Head of caudate nucleus (tissue), 42 donors: ENCODE measurements at places on chromosomes 13 and 19.

DNA sequence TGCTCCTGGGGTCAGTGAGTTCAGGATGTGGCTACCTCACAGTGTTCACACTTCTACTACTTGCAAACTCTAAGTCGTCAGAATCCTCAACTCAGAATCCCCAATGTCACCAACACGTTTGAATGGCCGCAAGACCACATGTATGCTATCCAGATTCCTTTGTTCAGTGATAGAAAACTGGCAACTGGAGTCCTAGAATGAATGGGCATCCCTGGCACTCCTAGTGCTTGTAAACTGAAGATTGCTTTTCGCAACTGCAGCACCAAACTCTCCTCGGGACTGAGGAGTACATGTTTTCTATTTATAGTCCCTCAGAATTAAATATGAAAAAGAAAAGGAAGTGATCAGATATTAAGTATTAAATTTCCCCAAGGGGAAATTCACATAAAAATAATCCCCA lies 4.9 kb downstream of the SMAD9 start:
- DNase-seq, result no peak

- DNase-seq, result no peak
Measured at GRCh38 chr19:4363571-4364304, 20.4 kb downstream of the MPND start.

DNA sequence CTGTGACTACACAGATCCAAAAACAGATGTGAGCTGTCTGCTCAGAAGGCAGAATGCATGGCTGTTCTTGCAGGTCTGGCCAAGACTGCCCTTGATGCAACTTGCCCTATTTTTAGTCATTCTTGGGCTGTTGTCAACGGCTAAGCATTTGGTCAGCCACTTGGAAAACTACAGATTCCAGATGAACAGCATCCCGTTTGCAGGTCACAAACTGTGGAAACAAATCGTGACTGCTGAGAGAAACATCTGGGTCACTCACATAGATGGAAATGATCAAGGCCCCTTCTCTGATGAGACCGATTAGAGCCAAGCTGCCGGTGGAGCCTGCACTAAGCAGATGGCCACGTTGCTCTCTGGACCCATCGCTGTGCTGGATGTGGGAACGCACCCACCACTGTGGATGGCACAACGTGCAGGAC lies 15.4 kb upstream of the METTL21C start:
- no peak for DNase-seq

- no peak for DNase-seq
Measured at GRCh38 chr19:31064491-31064890, 284.7 kb downstream of the TSHZ3 start.

DNA sequence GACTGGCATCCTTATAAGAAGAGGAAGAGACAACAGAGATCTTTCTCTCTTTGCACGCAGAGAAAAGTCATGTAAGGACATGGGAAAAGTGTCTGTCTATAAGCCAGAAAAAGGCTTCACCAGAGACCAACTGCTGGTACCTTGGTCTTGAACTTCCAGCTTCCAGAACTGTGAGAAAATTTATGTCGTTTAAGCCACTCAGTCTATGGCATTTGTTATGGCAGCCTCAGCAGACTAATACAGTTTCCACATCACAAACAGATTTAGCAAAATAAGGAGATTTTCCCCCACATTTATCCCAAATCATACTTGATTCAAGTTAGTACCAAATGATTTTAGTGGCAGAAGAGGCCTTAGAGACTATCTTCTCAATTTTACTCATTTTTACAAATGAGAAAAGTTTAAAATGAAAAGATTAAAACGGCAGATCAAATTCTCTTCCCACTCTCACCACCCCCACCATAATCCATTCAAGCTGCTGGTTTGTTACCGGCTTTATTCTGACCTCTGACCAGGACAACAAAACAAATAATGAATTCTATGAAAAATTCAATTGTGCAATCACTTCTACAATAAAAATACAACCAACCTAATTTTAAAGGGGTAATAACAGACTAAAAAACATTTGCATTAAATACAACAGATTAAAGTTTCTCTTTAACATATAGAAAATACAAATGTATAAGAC lies 316.3 kb downstream of the TBC1D4 start:
- DNase-seq, result no peak

- no peak for DNase-seq
Measured at GRCh38 chr19:12703046-12703445, 6.6 kb upstream of the FBXW9 start.

- no peak for DNase-seq
Measured at GRCh38 chr19:14795078-14795721, 16.8 kb upstream of the ADGRE2 start.

GRCh38 chr13:29991343-29991742 lies 140.9 kb upstream of the UBL3 start:
- no peak for DNase-seq

DNA sequence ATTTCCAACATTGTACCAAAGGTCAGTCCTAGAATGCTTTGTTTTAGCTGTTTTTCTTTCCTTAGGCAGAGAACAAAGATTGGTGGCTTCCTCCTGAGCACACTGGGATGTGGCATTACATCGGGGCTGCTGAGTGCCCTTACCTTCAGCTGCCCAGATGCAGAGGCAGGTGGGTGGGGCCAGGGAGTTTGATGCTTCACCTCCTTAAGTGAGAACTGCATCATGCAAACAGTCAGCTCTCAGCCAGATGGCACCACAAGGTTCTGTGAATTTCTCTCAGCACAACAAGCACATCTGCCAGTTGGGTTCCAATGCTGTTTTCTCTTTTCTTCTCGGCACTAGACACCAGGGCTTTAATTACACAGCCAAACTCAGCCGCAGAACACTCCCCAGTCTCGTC lies 87.4 kb upstream of the UBL3 start:
- DNase-seq, result no peak

- no peak for DNase-seq
Measured at GRCh38 chr19:46730187-46730586, 13.3 kb upstream of the PRKD2 start.

- DNase-seq, result peak; percentile 71
Measured at GRCh38 chr19:17339088-17339741, 1.9 kb downstream of the GTPBP3 start.
